ENCODE measurements at places on chromosomes 3 and 15.

GRCh38 chr3:64505419-64505818 lies 182.4 kb downstream of the ADAMTS9 start:
- DNase-seq: no peak

DNA sequence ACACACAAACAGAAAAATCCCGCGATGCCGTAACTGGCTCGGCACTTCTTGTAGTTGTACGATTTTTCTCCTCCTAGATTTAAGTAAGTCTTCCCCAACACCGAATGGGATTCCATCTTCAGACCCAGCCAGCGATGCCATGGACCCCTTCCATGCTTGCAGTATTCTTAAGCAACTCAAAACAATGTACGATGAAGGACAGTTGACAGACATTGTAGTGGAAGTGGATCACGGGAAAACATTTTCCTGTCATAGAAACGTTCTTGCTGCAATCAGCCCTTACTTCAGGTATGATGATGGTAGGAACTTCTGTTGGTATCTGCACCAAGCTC lies 763 bp downstream of the KBTBD8 start:
- no peak for DNase-seq

GRCh38 chr3:185822221-185823000 lies 2.4 kb downstream of the IGF2BP2 start:
- no peak for DNase-seq

- DNase-seq: no peak
Measured at GRCh38 chr3:120683213-120683612, 1.2 kb upstream of the HGD start.

- DNase-seq: peak; percentile 58
Measured at GRCh38 chr15:63350178-63350621, 31.4 kb downstream of the CA12 start.

All from right forelimb (tissue), 1 donor.